ENCODE measurements at places on chromosomes 13 and 19.

DNA sequence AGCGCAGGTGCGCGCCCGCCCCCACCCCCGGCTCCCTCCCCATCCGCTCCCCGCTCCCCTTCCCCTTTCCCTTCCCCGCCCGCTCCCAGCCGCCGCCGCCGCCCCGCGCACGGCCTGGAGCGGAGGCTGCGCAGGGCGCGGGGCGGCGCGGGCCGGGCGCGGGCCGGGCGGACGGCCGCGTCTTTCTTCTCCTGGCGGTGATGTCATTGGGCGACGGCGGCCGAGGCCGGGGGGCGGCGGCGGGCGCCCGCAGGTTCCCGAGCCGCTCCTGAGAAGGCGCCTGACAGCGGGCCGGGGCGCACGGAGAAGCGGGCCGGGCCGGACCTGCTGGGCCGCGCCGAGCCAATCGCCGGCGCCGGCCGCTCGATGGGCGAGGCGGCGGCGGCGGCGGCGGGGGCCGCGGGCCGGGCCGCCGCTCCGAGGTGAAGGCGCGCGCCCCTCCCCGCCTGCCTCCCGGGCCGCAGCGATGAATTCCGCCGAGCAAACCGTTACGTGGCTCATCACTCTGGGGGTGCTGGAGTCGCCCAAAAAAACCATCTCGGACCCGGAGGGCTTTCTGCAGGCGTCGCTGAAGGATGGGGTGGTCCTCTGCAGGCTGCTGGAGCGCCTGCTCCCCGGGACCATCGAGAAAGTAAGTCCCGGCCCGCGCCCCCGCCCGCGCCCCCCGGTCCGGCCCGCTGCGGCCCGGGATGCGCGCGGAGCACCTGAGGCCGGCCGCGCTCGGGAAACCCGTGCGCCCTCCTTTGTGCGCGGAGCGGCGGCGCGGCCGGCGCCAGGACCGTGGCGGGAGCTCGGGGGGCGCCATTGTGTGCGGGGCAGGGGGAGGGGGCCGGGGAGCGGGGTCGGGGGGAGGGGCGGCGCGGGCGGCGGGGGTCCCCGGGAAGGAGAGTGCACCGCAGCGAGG, at the start of gene ARHGEF7:
TSS of gene ARHGEF7 (plus strand) at position 250 of the 904 bp plus-strand sequence. CDS start at position 467, 217 bp downstream.
- DNase-seq, result no peak

GRCh38 chr19:45554481-45554880, 30.1 kb downstream of the OPA3 start:
- DNase-seq, result no peak

GRCh38 chr19:3658004-3658869, 31.6 kb upstream of the CACTIN start:
- DNase-seq, result no peak

GRCh38 chr19:36489920-36490415, 607 bp upstream of the ZNF566 start:
- DNase-seq, result peak; percentile 40

DNA sequence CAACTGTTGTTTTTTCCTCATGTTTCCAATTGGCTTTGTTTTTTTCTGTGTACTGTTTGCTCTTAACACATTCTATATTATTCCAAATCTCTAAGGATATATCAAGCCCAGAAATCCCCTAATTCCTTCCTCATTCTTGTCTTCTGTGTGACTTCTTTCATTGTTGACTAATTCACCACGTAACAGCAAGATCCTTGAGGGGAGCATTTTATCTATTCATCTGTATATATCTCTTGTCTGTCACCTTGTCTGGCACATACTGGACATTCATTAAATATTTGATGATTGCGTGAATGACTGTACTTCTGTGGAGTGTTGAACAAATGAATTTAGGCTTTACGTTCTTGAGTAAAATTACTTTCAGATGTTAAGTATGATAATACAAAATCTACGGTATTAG, 44.8 kb upstream of the OLFM4 start:
- DNase-seq, result no peak

DNA sequence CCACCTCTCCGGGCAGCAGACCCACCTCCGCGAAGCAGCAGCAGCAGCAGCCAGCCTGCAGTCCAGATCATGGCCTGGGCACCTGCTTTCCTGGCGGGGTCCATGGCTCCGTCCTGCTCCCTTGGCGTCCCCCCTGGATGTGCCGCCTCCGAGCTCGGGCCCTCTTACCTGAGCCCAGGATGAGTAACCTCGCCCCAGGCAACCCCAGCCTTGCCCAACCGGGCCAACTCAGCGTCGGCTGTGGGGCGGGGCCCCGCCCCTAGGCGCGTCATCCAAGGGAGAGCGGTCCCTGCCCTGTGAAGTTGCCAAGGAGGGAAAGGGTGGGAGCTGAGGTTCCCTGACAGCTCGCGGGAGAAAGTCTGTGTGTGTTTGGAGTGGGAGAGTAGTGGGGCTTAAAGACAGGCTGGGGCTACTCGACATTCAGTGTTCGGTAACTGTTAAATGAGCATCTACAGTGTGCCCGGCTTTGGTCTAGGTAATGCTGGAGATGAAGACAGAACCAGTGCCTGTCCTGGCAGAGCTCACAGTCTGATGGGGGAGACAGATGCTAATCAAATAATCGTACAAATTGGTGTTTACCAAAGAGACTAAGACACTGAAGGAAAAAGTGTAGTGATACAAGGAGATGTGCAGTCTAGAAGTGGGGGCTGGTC, at the start of gene LYPD3:
TSS of gene LYPD3 (minus strand) at position 141 of the 653 bp plus-strand sequence. CDS start at position 104, 37 bp downstream.
- peak; percentile 11 for DNase-seq

DNA sequence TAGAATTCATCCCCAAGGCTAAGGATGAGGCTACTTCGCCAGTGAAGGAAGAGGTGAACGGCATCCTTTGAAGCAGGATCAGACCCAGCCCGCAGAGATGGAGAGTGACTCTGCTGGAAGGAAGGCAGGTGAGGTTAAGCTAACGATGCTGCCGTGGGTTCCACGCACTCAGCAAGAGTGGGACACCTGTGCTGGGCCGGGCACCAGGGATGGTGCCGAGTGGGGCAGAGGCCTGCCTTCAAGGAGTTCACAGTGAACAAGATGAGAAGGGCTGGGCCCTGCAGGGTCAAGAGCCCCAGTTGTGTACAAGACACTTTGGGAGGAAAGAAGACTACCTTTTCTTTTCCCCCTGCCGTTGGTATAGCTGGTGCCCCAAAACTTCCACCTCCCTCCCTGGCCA, 606.6 kb downstream of the LIG4 start:
- no peak for DNase-seq

DNA sequence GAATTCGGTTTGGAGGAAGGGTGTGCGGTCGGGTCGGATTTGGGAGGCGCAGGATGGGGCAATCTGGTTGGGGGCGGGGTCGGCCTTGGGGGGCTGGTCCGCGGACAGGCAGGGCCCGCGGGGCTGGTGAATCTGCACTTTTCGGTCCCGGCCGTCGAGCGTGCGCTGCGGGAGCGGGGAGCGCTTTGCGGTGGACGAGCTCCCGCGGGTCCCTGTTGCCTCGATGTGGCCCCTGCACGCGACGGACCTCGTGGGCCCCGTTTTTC, 11.9 kb downstream of the PEAK3 start:
- no peak for DNase-seq

GRCh38 chr13:66503890-66504289, 726.2 kb downstream of the PCDH9 start:
- no peak for DNase-seq

DNA sequence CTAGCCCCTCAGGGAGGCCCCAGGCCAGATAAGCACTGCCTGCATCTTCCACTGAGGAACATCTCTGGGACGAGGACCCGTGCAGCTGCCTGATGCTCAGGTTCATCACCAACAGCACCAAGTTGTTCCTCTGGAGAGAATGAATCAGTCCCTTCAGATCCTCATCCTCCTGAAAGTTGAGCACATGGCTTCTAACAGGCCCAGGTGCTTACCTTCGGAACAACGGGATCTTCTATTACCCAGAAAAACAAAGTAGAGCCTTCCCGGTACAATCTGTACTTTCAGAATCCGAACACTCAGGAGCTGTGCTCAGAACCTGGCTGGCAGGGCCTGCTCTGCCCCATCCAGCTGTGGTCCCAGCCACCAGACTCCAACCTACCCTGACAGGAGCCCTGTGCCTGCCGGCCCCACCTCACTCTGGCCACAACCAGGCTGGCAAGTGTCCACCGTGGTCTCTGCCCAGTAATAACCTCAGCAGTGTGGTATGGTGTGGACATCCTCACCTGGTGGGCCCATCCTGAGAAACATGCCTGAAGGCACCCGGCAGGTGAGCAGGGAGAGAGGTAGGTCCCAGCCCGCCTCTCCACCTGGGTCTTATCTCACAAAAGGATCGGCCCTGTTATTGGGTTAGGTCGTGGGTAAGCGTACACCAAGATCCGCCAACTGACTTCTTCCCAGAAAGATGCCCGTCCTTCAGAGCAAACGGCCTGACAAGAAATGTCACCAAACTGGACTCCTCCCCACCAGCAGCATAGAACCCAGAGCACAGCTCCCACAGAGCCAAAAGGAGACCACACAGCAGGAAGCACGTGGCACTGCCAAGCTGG, 34.1 kb downstream of the ELL start:
- no peak for DNase-seq

GRCh38 chr13:34020388-34020787, 202.4 kb downstream of the RFC3 start:
- DNase-seq, result no peak

DNA sequence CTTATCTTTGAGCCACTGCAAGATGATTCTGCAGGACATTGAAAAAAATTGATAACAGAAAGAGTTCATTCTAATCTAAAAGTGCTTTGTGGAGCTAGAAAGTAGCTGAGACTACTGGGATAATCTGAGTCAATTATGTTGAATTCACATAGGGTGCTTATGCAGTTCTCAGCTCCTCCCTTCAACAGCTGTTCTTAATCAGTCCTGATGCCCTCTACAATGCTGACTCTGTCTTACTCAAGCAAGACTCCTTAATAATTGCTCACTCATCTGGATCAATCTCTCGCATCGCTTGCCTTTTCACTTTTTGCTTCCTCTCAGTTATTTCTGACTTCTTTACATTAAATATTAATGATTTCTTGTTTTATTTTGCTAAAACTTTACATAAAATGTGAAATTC, 182.1 kb downstream of the PCDH17 start:
- no peak for DNase-seq

DNA sequence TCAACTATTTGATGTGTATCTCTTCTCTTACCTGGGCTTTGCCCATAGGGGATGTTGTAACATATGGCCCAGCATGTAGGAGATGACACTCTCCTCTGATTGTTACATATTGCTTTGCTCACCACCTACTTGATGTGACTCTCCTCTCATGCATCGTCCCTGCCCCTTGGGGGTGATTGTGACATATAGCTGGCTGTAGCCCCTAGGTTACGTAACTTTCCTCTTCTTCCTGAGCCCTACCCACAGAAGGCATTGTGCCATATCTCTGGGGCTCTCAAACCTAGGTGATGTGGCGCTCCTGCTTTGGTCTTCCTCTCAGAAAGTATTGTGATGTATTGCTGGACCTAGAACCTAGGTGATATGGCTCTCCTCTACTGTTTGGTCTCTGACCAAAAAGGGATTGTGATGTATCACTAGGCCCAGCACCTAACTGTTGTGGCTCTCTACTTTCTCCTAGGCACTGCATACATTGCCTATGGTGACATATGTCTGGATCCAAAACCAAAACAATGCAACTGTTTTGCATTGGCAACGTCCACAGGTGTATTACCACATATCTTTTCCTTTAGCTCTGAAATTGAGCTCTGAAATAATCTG, 71.9 kb upstream of the ZNF724 start:
- no peak for DNase-seq

DNA sequence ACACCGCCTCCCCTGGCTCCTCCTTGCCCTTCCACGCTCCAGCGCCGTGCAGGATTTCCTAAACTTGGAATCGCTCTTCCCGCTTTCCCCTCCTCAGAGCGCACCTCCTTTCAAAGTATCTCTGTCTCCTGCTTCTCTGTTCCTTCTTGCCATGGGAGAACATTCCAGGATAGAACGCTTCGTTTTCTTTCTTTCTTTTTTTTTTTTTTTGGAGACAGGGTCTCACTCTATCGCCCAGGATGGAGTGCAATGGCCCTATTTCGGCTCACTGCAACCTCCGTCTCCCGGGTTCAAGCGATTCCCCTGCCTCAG, 574 bp upstream of the XPO4 start:
- no peak for DNase-seq
